ENCODE measurements at places on chromosomes 7 and 10.

DNA sequence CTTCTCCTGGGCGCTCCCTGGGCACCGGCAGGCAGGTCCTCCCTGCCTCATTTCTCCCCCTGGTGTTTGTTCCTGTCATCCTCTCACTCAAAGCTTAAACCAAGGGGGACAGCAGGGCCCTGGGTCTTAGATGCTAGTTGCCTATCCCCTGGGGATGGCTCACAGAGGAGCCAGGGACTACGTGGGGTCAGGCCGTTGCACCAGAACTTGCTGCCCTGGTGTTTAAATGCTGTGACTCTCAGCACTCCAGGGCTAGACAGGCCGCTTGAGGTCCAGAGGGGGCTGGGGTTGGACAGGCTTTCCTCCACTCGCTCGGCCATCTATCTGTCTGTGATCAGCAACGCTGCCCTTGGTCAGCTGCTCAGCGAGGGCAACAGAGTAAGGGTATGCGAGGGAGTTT lies 340.3 kb downstream of the CXCL12 start:
- no peak for DNase-seq

GRCh38 chr10:103042129-103042528 lies 124.0 kb downstream of the CNNM2 start:
- peak; percentile 9 for DNase-seq

DNA sequence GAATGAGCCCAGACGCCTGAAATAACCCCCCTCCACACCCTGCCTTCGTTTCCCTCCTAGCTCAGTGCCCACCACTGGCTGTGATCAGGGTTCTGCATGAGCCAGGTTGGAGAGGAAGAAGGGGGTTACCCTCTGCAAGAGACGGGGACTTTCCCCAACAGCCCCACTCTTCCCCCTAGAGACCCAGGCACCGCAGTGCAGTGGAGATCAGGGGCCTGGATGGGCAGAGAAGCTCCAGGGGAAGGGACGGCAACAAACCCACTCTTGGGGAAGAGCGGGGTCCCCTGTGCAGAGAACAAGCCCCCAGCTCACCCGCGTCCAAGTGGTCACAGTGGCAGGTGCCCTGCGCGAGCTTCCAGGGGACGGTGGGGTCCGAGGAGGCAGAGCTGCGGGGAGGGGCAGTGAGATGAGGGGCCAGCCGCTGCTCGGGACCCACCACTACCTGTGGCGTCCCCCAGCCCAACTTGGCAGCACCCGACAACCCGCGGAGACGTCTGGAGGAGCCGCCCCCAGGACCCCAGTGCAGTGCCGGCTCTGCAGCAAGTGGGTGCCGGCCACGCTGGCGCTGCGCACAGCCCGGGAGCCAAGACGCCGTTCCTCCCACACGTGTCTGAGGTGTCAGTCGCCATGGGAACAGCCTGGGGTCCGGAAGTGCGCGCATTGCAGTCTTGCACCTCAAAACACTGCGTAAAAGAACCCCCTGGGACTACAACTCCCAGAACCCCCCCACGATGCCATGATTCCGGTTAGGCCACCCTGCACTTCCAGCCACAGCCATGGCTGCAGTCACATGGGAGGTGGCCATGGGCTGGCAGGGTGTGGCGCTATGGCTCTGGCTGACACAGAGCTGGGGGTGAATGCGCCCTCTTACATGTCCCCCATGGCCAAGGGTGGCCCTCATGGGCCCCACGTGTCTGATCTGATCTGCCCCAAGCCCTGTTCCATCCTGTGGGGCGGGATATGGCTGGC lies 45.8 kb upstream of the WIPI2 start:
- no peak for DNase-seq

- DNase-seq = no peak
Measured at GRCh38 chr7:114008696-114009095, 89.9 kb upstream of the PPP1R3A start.

DNA sequence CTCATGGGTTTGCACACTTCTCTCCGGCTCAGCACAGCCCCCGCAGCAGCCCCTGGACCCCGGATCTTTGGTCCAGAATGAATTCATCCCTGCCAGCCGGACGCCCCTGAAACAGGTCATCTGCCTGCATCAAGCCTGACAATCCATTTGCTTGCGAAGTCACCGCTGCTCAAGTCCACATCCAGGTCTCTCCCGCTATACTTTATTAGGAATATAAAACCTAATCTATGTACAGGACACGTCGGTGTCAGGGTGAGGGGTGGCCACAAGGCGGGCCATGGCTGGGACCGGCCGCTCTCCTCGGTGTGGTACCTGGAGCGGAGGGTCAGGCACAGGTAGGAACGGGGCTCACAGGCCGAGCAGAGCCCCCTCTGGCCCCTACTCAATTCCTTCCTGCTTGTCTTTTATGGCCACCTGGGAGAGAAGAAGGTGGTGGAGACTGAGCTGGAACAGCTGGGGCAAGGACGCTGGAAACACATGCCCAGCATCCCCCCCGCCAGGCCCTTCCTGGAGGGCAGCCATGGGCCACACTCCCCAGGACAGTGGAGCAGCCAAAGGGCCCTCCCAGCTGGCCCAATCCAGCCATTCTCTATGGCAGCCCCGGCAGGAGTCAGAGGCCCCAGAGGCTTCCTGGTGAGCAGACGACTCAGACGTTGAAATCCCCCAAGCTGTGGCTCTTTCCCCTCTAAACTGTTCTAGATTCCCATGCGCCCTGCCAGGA lies 5.3 kb downstream of the POLR2J start:
- DNase-seq = no peak

DNA sequence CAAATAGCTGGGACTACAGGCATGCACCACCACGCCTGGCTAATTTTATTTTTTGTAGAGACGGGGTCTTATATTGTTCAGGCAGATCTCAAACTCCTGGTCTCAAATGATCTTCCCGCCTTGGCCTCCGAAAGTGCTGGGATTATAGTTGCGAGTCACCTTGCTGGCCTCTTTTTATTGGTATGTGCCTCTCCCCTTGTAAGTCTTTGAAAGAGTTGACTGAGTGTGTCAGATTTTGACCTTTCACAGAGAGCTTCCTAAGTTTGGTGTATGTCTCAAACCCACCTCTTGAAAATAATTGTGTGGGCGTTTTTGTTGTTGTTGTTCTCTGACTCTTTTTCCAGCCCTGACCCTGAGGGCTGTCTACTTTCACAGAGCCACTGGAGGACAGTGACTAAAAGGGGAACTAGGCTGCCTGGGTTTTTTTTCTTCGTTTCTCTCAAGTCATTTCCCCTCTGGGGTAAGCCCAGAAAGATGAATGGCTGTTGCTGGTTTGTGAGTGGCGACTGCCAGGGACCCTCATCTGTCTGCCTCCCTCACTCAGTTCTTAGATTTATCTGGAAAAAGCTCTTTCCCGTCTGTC lies 262.8 kb downstream of the ZEB1 start:
- no peak for DNase-seq

DNA sequence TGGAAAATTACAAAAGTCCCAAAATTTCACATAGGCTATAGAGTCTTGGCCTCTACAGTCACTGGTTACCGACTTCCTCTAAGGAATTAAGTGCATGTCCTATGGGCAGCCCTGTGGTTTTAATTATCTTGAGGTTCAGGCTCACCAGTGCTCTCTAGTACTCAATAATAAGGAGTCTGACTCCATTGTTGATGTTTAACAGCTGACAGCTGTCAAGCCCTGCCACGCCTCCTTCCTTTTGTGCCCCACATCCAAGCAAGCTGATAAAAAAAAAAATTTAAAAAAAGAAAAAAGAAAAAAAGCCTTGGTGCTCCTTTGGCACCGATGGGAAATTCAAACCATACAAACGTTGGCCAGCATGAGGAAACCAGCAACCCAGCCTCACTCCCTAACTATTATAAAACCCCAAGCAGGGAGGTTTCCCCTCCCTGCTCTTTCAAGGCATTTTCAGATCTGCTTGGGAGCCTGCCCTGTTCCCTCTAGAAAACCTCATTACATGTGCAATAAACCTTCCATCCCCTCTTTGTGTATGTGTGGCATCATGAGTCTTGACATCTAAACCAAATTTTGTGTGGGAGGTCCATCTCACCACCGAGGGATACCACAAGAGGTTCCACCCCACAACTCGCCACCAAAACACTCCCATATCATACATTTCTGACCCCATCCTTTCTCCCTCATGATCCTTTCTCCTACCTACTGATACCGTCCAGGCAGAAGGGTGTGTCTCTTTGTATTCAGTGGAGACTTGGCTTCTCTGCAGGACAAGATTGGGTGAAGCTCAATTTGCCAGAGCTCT lies 70.9 kb upstream of the CCDC71L start:
- DNase-seq = peak; percentile 10

GRCh38 chr7:41705109-41705901 lies 2.4 kb upstream of the INHBA start:
- peak; percentile 79 for DNase-seq

- no peak for DNase-seq
Measured at GRCh38 chr7:123792547-123792946, 43.7 kb upstream of the WASL start.

- no peak for DNase-seq
Measured at GRCh38 chr10:78768041-78768835, 300.5 kb upstream of the ZMIZ1 start.

- DNase-seq = no peak
Measured at GRCh38 chr10:92938841-92939240, 90.5 kb downstream of the EXOC6 start.

DNA sequence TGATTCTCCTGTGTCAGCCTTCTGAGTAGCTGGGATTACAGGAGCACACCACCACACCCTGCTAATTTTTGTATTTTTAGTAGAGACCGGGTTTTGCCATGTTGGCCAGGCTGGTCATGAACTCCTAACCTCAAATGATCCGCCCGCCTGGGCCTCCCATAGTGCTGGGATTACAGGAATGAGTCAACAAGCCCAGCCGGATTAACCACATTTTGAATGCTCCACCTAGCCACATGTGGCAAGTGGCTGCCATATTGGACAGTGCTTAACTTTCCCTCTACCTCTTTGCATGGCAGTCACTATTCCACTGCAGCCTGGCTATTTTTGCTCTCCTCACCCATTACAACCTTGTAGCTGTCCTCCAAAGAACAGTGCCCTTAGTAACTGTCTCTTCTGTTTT lies 160.1 kb downstream of the GATA3 start:
- no peak for DNase-seq

DNA sequence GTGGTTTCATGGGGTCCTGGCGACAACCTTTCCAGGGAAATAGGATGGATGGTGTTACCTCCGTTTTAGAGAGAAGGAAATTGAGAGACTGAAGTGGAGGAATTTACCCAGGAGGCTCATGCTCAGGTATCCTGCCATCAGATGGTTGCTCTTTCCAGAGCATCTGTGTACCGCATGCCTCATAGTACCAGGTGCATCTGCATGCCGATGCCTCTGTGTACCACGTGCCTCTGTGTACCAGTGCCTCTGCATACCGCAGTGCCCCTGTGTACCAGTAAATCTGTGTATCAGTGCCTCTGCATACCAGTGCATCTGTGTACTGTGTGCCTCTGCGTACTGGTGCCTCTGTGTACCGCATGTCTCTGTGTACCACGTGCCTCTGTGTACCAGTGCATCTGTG lies 3.2 kb downstream of the VWA2 start:
- no peak for DNase-seq

DNA sequence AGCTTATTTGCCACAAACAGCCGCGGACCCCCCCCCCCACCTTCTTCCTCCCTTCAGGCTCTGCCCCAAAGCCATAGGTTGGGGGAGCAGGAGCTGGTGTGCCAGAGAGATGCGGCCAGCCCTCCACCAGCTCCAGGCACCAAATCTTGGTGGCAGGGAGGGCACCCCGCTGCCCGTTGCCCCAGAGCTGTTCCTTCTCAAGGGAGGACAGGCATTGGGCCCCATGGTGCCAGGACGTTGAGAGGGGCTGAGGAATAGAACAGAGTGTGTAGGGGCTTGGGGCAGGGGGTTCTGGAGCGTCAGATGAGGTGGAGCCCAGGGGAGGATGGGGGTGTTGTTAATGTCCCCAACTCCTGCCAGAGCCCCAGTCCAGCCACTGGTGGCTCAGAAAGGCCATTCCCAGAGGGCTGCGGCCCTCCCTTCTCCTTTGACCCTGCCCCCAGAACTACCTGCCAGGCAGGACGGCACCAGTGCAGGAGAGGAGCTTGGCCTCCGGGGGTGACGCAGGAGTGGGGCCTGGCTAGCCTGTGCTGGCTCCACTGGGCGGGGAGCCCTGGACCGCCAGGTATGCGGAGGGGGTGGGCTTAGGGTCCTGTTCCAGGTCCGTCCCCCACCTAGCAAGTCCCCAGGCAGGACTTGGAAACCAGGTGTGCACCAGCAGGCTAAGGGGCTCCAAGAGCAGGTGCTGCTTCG lies 10.0 kb upstream of the SEC24C start:
- no peak for DNase-seq

DNA sequence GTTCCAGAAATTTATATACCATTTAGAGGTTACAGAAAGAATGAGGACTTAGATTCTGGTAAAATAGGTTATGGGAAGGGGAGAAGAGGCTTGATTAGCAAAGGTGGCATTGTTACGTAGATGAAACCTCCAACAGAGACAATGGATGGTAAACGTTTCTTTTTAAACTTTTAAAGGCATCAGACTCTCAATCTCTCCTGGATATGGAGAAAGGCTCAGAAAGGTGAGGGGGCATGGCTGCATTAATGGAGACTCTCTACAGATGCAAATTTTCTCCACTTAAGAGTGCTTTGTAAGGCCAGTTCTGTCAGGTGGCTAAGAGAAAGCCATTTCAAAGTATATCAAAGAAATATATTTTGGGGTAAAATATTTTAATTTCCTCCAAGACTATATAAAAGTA lies 240.9 kb upstream of the PTER start:
- no peak for DNase-seq

DNA sequence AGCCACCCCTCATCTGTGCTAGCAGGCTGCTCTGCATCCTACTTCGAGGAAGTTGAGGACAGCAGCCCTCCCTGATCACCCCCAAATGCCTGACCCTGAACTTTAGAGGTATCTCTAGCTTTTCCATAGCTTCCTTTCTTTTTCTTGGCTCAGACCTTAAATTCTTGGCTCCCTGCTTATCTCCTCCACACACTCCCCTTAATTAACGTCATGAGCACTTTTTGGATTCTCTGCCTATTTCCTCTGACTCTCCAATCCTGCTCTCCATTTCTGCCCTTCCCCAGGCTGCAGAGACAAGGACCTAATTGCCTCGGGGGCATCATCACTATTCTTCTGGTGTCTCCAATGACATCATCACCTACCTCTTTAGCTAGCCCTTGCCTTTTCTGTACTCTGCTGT lies 40.8 kb upstream of the SEC61G start:
- no peak for DNase-seq

- DNase-seq = no peak
Measured at GRCh38 chr7:45919231-45919784, 1.8 kb downstream of the IGFBP3 start.

GRCh38 chr10:9786101-9786500 lies 1231.6 kb upstream of the CELF2 start:
- no peak for DNase-seq

- DNase-seq = no peak
Measured at GRCh38 chr10:71307469-71308085, 11.5 kb upstream of the SLC29A3 start.

All from NCI-H2107 (cell line).